ENCODE measurements at places on chromosomes 5 and 9. TPM values are rescaled to one million over a fixed set of nuclear protein-coding genes. Genes with fewer than 3 reads are reported as not detected.

DAB2 gene
- 192 TPM for polyA plus RNA-seq

GALNT12 gene
- 9.5 TPM for polyA plus RNA-seq

ANKRD34B gene
- 0.35 TPM for polyA plus RNA-seq

WNK2 gene
- 13.2 TPM for polyA plus RNA-seq

STC2 gene
- 2.3 TPM for polyA plus RNA-seq

SLIT3 gene
- polyA plus RNA-seq, result 60.5 TPM

TRIM23 gene
- 23.3 TPM for polyA plus RNA-seq

TBC1D2 gene
- 3.8 TPM for polyA plus RNA-seq

PCDHB5 gene
- 7.2 TPM for polyA plus RNA-seq

GRXCR2 gene
- not detected for polyA plus RNA-seq

PCDHB9 gene
- polyA plus RNA-seq, result 3.3 TPM

PCDHA8 gene
- polyA plus RNA-seq, result not detected
